ENCODE measurements at places on chromosomes 12 and 14.

DNA sequence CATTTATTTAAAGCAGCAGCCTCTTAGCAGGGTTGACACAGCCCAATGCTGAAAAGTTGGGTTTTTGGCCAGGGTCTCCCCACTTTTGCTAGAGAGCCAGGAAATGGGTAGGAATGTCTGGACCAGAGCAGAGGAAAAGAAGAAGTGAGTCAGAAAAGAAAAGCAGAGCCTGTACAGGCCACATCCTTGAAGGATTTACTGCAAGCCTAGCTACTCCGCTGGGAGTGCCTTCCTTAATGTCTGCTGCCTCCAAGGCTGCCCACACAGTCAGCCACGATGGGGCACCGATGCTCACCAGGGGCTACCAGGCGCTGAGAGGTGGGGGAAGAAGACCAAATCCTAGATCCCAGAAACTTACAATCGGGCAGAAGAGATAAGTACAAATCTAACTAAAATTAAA is 139.2 kb downstream of the C12orf75 start:
- no peak overlapping the region for H3K27ac ChIP-seq
- H3K4me1 ChIP-seq, result no peaks in the 10 kb centered on the region
- no peak for DNase-seq
- H3K27me3 ChIP-seq, result no peaks in the 10 kb centered on the region
- no peak overlapping the region for H3K4me3 ChIP-seq

- H3K27me3 ChIP-seq, result no peaks in the 10 kb centered on the region
- H3K4me1 ChIP-seq, result no peaks in the 10 kb centered on the region
- no peak overlapping the region for H3K4me3 ChIP-seq
- DNase-seq, result no peak
- H3K27ac ChIP-seq, result no peak overlapping the region
These were observed 22.7 kb upstream of the BMAL2 start for GRCh38 chr12:27309995-27310315.

- DNase-seq, result no peak
- no peak overlapping the region for H3K4me3 ChIP-seq
- H3K4me1 ChIP-seq, result 0 out of 2 replicates have a peak, but pooled peaks cover 1% of the 10 kb centered on the region
These were observed 110.0 kb downstream of the ETV6 start for GRCh38 chr12:11759494-11759878.

- no peak overlapping the region for H3K4me3 ChIP-seq
- DNase-seq, result no peak
- no peak overlapping the region for H3K27ac ChIP-seq
These were observed 487 bp upstream of the NRDE2 start for GRCh38 chr14:90332271-90332584.

GRCh38 chr12:68261896-68262295 is 8.5 kb upstream of the IL22 start:
- no peak overlapping the region for H3K4me3 ChIP-seq
- H3K4me1 ChIP-seq, result no peaks in the 10 kb centered on the region
- H3K36me3 ChIP-seq, result no peaks in the 10 kb centered on the region

DNA sequence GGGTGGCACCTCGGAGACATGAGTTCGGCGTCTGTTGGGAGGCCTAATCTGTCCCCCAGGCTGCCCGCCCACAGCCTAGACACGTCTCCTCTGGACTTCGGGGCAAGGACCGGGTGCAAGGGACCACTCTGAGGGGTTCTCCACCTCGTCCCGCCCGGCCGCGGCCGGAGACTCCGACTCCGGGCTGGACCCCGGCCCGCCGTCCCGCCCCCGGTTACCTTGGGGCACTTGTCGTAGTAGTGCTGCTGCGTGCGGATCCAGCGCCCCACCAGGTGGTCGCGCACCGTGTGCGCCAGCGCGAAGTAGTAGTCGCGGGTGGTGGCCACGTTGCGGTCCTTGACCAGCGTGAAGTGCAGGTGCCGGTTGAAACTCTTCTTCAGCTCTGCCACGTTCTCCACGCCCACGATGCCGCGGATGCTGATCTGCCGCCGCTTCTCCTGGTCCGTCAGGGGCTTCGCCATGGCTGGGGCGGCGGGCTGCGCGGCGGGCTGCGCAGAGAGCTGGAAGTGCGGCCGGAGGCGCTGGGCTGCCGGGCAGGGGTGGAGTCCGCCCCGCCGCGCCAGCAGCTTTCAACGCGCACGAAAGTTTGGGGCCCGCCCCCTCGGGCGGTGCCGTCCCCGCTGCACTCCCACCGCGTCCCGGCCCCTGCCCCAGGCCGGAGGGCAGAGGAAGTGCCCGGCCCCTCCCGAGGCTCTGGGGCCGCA is at the start of gene PYGL:
TSS of gene PYGL (minus strand) at position 541 of the 704 bp plus-strand sequence. CDS start at position 461, 80 bp downstream.
- H3K27ac ChIP-seq, result no peak within 1 kb of the TSS
- H3K27me3 ChIP-seq, result no peaks in the 10 kb centered on the region
- peak within 1 kb of the TSS; percentile 47 for H3K4me3 ChIP-seq
- H3K36me3 ChIP-seq, result no peaks in the 10 kb centered on the region
- no peaks in the 10 kb centered on the region for H3K4me1 ChIP-seq

GRCh38 chr12:93025145-93026103 is 96.3 kb upstream of the EEA1 start:
- no peaks in the 10 kb centered on the region for H3K36me3 ChIP-seq
- no peak overlapping the region for H3K4me3 ChIP-seq
- no peak for DNase-seq

DNA sequence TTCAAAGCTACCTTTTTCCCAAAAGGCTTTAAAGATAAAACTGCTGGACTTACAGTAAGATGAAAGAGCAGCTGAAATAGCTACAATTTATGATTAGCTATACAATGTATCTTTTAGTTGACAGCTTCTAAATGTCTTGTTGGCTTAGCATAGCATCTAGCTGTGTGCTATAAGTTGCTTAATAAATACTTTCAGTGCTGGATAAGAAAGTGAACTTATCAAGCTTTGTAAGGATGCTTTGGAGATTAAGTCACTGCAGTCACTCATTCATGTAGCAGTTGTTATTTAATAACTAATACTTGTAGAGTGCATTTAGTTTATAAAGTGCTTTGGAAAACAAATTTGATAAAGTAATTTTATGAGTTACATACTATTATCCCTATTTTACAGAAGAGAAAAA is 14.6 kb downstream of the CFAP54 start:
- H3K36me3 ChIP-seq, result no peaks in the 10 kb centered on the region
- H3K27me3 ChIP-seq, result no peaks in the 10 kb centered on the region
- no peaks in the 10 kb centered on the region for H3K4me1 ChIP-seq
- no peak for DNase-seq
- H3K27ac ChIP-seq, result no peak overlapping the region
- no peak overlapping the region for H3K4me3 ChIP-seq

DNA sequence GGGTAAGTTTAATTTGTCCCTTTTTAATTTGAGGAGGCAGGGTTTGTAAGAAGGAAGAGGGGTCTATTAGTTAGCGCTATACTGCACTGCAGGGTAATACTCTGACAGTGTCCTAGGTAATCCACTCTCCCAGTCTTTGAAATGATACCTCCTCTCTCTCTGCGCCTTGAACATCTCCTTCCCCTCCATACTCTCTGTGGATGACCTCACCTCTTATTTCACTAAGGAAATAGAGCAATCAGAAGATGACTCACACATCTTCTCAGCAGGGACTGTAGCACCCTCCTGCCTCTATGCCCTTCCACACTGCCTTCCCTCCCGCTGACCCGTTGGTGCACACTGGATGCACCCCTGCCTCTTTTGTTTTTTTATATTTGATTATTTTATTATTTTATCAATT is 94.2 kb downstream of the GRIP1 start:
- no peak overlapping the region for H3K4me3 ChIP-seq
- no peak overlapping the region for H3K27ac ChIP-seq
- H3K4me1 ChIP-seq, result no peaks in the 10 kb centered on the region

- DNase-seq, result no peak
- no peak overlapping the region for H3K4me3 ChIP-seq
- H3K4me1 ChIP-seq, result no peaks in the 10 kb centered on the region
- H3K36me3 ChIP-seq, result no peaks in the 10 kb centered on the region
These were observed 1387.5 kb downstream of the LRFN5 start for GRCh38 chr14:42994051-42994736.

DNA sequence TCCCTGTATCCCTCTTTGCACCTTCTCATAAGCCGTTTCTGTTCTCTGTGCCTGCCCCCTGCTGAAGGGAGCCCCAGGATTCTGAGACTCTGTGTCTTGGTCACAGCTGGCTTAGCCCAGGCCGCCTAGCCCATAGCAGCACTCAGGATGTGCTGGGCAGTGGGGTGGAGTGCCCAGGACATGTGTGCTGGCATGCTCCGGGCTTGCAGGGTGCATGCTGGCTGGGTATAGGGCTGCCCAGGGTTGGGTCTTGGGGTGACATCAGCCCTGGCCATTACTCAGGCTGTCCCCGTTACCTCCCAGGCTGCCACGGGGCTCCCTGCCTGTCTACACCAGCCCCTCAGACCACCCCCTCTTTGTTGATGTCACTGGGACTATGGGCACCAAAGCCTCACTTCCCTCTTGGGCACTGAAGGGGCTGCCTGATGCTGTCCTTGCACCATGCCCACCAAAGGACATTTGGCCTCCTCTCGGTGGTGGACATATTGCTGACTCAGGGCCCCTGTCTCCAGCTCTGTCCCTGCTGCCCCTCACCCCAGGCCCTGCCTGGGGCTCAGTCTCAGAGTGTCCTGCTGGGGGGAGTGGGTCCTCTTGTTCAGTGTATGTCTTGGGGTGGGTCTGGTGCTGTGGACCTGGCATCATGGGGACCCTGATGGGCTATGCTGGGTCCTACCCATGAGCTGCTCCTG is 2.4 kb downstream of the CEP170B start:
- H3K27ac ChIP-seq, result no peak overlapping the region
- H3K36me3 ChIP-seq, result no peaks in the 10 kb centered on the region
- no peaks in the 10 kb centered on the region for H3K27me3 ChIP-seq
- DNase-seq, result no peak
- no peak overlapping the region for H3K4me3 ChIP-seq

DNA sequence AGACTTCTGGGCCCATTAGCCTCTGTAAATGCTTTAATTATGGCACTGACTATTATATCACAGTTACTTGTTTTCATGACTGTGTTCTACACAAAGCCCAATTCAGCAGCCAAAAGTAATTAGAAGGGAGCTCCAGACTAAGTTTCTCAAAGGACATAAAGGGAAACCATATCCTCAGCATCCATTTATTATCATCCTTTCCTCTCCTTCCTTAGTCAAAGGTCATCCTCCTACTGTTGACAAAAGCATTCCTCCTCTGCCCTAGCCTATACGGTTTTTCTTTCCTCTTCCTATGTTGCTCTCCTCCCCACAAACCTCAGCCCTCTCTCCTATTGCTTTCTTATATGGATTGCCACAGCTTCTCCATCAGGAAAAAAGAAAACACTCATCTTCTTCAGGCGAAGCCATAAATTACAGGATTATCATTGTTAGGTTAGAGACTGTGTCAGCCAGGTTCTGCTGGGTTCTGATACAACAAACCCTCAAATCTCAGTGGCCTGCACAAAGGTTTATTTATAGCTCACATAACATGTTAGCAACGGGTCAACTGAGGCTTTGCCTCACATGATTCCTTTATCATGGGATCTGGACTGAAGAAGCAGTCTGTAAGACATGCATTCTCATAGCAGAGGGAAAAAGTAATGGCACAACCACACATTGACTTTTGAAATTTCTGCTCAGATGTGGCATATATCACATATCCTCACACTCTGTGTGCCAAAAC is 207.2 kb downstream of the SLC5A8 start:
- no peak for DNase-seq
- H3K4me1 ChIP-seq, result no peaks in the 10 kb centered on the region
- no peaks in the 10 kb centered on the region for H3K36me3 ChIP-seq
- H3K4me3 ChIP-seq, result no peak overlapping the region
- no peak overlapping the region for H3K27ac ChIP-seq

DNA sequence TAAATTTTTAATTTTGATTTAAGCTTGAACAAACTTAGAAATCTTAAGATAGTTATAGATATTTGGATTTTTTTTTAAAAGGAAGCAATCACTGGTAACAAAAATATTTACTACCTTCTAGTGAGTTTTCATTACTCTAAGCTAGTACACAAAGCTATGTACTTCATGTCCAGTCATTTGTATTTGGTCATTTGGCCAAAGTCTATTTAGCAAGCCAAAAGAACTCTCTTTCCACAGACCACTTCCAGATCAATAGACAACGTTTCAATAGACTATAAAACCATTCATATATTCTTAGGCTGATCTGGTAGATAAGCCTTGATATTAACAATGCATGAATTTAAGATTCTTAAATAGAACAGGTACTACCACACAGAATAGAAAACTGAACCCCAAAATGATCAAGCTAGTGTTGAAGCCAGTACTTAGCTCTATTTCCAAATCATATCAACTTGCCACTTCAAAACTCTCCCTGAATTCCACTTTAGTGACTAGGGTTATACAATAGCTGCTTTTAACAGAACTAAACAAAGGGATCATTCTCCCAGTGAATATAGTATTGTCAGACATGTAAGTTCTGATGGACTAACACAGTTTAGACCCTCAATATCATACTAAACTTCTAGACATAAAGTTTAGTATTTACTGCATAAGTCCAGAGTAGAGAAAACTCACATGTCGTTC is 21.7 kb downstream of the CAPRIN2 start:
- peaks cover 7% of the 10 kb centered on the region for H3K36me3 ChIP-seq
- H3K27ac ChIP-seq, result no peak overlapping the region
- no peaks in the 10 kb centered on the region for H3K4me1 ChIP-seq

DNA sequence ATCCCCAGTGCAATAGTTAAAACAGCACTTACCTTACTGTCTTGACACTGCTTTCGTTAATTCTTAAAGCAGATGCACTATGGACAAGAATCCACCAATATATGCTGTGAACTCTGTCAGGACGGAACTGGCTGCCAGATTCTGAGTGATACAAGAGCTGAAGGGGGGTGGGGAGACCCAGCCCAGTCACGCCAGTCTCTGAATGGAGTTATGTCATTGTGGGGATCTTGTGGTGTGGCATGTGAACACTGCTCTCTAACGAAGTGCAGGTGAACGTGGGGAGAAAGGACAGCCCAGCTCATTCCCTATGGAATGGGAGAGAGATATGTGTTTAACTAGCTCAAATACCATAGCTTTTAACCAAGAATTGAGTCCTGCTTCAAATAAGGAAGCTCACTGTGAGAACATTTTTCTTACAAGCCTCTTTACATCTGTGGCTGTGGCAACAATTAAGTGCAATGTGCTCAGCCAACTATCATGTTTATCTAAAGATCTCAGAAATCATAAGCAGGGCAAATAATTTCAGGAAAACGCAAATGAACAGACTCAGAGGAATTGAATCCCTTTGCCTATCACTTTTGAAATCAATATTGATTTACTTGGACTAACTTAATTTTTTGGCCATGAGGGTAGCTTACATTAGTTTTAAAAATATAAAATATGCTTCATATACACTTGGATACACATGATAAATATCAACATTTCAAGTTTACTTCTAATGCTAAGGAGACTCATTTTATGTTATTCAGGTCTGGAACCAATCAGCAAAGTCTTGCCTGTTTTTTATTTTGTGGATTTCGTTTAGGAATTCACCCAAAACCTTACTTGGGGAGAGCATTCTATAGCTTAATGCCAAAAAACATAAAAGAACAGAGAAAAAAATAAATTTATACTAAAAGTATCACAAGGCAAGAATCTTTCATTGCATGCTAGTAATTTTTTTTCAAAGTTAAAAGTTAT is at the start of gene LUM:
TSS of gene LUM (minus strand) at position 129 of the 960 bp plus-strand sequence. CDS start 2,515 bp downstream, outside the sequence.
- H3K27ac ChIP-seq, result no peak within 1 kb of the TSS
- no peaks in the 10 kb centered on the region for H3K27me3 ChIP-seq
- no peaks in the 10 kb centered on the region for H3K36me3 ChIP-seq
- no peaks in the 10 kb centered on the region for H3K4me1 ChIP-seq
- no peak within 1 kb of the TSS for H3K4me3 ChIP-seq
